ENCODE measurements at places on chromosomes 2 and 18.

- DNase-seq, result no peak
Measured at GRCh38 chr18:48227206-48227605, 182.0 kb downstream of the ZBTB7C start.

DNA sequence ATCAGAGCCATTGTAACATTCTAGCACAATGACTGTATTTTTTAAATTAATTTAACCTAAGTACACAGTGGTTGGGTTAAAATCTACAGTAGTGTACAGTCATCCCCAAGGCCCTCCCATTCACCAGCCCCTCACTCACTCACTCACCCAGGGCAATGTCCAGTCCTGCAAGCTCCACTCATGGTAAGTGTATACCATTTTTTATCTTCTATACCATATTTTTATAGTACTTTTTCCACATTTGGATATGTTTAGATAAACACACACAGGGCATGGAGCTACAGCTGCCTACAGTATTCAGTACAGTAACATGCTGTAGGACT is 72.1 kb downstream of the COPS8 start:
- DNase-seq, result no peak

DNA sequence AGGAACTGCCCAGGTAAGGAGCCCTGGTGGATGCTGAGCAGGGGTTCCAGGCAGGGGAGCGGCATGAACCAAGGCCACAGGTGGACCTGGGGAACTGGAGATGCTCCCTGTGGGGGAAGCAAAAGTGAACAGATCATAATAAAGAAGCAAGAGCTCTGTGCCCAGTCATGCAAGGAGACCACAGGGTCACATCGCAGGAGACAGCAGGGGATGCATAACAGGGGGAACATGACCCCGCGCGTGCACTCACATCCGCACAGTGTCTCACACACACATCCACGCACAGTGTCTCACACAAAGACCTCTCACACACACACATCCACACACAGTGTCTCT is 473.3 kb upstream of the HS6ST1 start:
- DNase-seq, result no peak

- no peak for DNase-seq
Measured at GRCh38 chr2:220682616-220683015, 889.5 kb downstream of the EPHA4 start.

DNA sequence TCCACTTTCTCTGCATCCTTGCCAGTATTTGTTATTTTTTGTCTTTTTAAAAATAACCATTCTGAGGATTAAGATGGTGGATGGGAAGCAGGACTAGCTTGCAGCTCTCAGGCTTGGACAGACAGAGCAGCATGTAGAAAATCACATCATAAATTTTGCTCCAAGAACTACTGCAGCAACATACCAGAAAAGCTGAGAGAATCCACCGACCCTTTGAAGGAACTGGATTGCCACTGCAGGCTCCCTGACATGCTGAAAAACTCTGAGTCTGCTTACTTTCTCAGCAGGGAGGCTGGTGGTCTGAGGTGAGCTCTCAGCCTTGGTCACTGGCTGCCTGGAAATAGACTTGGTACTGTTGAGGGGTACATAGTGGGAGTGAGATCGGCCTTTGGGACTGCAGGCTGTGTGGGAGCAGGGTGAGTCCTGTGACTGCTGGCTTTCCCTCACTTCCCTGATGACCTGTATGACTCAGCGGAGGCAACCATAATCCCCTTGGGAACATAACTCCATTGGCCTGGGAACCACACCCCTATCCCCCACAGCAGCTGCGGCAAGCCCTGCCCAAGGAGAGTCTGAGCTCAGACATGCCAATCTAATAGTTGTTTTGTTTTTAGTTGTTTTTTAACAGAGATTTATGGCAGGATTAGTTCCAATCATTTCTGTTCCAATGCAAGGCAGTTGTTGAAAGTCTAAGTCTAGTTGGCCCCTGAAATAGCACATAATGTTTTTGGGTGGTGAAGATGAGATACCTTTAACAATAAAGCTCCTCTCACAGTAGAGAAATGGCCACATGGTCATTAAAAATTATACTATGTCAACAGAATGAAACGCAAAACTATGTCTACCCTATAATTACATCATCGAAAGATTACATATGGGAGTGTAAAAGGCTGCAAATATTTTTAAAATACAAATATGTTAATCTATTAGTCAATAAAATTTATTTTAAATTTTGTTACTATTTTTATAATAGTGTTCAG is 414.2 kb upstream of the CHAC2 start:
- no peak for DNase-seq

- DNase-seq, result no peak
Measured at GRCh38 chr2:85822766-85823165, 66.0 kb downstream of the ST3GAL5 start.

DNA sequence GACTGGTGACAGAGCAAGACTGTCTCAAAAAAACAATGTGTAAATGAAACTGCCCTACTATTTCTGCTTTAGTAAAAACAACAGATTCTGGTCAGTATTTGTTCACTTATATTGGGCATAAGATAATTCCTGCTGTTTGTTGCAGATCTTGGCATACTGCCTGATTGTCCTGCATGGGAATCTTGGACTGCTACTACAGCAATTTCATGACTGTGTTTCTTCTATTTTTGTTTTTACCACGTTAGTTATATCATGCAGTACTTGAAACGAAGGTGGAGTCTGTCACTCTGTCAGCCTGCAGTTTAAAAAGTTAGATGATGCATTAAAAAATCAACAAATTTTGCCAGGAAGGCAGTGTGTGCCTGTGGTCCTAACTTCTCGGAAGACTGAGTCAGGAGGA is 14.2 kb upstream of the CLASP1 start:
- DNase-seq, result no peak

DNA sequence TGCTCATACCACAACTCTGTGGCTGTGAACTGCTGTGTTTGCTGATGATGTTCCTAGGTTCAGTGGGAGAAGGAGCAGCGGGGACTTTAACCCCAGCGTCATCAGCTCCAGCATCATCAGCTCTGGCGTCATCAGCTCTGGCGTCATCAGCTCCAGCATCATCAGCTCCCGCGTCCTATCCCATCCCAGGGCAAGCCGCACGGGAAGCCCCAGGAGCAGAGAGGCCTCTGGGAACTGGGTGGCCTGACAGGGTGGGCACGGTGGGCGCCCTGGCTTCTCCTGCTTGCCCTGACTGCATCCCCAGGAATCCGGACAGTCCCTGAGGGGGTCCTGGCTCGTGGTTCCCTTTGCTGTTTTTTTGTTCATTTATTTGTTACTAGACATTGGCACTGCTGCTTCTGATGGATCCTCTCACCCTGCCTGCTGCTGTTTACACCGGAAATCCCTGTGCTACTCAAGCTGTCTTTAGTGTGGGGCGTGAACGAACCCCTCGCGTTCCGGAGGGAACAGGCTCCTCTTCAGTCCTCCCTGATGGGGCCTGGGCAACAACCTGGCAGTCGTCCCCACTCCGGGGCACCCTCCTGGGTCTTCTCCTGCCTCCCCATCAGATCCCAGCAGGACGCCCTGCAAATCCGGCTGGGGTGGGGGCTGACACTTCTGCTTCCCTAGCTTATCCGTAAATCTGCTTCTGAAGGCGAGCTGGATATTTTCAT is 67.1 kb upstream of the PXDN start:
- DNase-seq, result no peak

DNA sequence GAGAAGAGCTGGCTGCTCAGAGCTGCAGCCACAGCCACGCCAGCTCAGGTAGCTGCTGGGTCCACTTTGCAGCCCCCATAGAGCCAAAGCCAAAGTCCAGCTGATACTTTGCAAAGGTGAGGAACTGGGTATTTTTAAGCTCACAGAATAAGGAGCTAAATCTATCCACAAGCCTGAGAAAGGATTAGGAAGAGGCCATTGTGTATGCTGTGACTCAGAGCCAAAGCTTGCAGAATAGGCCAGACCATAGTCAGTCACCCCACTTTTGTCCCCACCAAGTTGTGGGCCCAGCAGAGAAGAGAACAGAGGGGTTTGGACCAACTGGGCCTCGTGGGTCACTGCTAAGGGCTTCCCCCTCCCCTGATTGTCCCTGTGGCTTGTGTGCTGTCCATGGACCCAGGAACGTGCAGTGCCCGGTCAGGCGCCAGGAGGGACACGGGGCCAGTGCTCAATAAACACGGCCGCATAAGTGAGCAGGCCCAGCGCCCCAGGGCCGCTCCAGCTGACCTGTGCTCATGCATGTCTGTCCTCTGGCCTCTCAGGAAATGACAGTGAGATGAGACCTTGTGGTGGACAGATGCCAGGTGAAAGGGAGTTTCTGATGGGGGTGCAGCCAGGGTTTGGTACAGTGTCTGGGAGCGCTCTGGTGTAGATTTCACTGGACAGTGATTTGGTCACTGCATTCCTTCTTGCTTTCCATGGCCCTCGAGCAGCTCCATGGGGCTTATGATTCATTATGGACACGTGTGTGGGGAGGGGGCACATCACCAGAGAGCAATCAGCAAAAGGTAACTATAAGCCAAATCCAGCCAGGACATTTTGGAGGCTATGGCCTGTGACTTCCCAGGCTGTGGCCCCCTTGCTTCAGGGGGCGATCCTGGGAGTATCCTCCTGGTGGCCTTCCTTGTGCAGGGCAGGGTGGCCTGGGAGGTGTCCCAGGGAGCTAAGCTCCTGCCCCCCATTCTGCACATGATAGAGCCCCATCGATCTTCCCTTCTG is 31.3 kb downstream of the MAL start:
- DNase-seq, result no peak

GRCh38 chr18:79935925-79936324 is 15.5 kb downstream of the SLC66A2 start:
- DNase-seq, result no peak

All from common myeloid progenitor, CD34-positive (primary cell).